ENCODE measurements at places on chromosomes 3 and 15.

- no peak for DNase-seq
These were observed 28.4 kb downstream of the SRPRB start for GRCh38 chr3:133833880-133834620.

DNA sequence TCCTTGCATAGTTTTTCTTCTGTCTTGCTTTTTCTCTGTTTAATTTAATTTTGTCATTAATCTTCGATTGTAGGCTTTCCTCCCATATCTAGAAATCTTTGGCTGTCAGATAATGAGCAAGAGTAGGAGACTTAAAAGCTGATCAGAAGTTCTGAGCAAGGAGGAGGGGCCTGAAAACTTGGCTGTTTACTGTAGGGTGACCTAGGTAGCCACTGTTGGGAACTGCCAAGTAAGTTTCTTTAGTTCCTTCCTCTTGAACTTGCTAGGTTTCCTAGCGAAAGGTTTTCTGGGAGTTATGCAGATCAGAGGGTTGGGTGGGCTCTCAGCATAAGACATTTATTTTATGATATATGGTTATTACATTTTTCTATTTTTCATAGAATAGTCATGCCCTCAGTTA lies 14.5 kb downstream of the ALPK3 start:
- DNase-seq: no peak

GRCh38 chr3:183904833-183905780 lies 20.4 kb upstream of the PARL start:
- DNase-seq: no peak

DNA sequence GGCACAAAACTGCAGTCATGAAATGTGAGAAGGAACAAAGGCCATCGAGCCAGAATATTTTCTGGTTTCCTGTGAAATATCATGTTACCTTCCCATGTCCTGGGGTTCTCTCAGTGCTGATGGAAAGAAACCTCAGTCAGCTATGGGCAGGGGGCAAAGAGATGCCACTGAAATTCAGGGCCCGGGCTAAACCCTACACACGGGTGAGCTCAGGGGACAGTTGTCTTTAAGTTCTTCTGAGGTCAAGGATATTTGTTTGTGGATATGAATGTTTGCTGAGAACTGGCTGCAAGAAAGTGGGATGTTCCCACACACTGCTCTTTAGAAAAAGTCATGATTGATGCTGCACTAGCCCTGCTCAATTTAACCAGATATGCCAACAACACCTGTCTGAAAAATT lies 187.2 kb downstream of the MEX3B start:
- DNase-seq: no peak

DNA sequence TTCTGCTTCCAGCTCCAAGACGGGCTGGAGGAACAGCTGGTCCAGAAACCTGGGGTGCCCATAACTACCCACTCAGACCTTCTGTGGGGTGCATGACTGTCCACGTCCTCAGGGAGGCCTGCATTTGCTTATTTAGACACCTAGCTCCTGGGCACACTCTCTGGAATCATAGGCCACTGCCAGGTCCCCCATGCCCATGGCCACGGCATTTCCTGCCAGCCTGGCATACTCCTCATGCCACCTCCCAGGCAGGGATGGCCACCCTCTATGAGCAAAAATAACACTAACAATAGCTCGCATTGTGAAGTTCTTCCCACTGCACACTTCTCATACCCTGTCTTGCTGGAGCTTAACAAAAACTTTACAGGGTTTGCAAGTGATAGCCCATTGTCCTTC lies 166.9 kb upstream of the TPM1 start:
- no peak for DNase-seq

GRCh38 chr3:120450600-120451271 lies at the start of gene FSTL1:
Gene FSTL1, minus strand, starts transcription at chr3:120450992. Its CDS starts 246 bp downstream, at chr3:120450746.
- DNase-seq: no peak

DNA sequence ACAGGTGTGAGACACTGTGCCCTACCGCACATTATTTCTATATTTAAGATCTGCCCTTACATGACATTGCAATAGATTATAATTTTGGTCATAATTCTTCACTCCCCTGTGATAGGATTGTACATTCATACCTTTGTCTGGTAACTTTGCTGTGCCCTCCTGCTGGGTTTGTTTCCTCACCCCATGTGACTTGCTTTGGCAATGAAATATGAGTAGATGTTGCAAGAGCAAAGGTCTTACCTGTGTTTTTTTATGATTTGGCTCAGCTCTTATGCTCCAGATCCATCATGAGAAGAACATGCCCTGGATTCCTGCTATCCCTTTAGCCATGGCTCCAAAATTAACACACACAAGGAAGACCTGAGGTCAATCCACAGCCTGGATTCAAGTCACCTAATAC lies 137.7 kb upstream of the EOMES start:
- DNase-seq: no peak

GRCh38 chr3:122988508-122988907 lies 39.1 kb downstream of the SEMA5B start:
- DNase-seq: no peak

GRCh38 chr3:74409066-74409465 lies 205.4 kb downstream of the CNTN3 start:
- DNase-seq: no peak

- DNase-seq: no peak
These were observed 16.5 kb downstream of the CCRL2 start for GRCh38 chr3:46423588-46423987.

GRCh38 chr3:143830063-143830462 lies 18.2 kb downstream of the SLC9A9 start:
- DNase-seq: no peak

DNA sequence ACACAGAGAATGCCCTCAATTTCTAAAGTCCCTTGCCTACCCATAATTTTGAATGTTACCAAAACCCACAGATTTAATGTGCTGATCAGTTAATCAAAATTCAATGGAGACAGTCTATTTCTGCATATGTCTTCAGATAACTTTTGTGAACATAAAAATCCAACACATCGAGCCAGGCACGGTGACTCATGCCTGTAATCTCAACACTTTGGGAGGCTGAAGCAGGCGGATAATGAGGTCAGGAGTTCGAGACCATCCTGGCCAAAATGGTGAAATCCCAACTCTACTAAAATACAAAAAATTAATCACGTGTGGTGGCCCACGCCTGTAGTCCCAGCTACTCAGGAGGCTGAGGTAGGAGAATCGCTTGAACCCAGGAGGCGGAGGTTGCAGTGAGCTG lies 49.3 kb downstream of the PEAK1 start:
- DNase-seq: no peak

- DNase-seq: peak; percentile 9
These were observed 670 bp upstream of the ATP13A3 start for GRCh38 chr3:194487289-194488054.

GRCh38 chr15:60626669-60627068 lies 147.7 kb upstream of the ICE2 start:
- no peak for DNase-seq

DNA sequence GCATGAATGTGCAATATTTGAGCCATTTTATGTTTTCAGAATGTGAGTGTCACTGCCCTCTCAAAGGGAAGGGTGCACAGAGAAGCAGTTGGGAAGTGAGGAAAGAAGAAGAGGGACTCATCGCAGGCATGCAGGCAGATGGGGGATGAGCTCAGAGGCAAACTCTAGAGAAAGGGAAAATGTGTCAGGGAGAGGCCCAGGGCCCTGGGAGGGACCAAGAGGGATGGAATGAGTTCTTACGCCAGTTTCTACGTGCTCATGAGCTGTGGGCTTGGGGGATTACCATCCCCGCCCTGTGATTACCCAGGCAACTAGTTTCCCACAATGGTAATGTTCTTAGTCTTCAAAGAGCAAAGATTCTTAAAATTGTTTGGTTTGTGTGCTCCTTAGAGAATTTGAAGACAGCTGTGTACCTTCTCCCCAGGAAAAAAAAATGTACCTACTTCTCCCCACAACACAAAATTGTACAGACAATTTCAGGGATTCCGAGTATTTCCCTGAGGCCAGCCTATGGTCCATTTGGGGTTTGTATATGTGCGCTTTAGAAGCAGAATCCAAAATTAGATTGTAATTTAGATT lies 17.8 kb downstream of the GCSAM start:
- DNase-seq: no peak

GRCh38 chr3:151600783-151601182 lies 132.9 kb upstream of the AADACL2 start:
- DNase-seq: no peak

- DNase-seq: no peak
These were observed 1080.8 kb downstream of the TUSC7 start for GRCh38 chr3:117790235-117790987.

GRCh38 chr3:120033596-120033995 lies 60.7 kb downstream of the GSK3B start:
- no peak for DNase-seq

DNA sequence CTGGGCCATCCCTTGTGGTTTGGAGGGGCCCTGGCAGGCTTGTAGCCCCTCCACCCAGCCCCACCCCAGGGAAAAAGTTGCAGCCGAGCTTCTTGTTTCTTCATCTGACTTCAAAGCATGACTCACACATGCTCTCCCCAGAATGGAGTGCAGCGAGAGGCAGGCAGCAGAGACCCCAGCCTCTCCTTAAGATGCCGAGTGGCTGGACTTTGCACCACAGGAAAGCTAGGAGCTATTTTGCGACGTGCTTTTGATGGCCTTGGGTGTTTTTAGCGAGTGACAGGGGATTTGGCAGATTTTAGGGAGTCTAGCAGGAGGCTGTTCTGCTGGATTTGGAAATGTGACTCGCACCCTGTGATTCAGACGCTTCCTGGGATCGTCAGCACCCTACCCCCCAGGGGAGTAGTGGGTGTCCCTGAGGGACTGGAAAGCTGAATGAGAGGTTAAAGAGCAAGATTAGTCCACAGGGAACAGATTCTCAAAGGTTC lies 14.2 kb downstream of the BAHD1 start:
- no peak for DNase-seq

DNA sequence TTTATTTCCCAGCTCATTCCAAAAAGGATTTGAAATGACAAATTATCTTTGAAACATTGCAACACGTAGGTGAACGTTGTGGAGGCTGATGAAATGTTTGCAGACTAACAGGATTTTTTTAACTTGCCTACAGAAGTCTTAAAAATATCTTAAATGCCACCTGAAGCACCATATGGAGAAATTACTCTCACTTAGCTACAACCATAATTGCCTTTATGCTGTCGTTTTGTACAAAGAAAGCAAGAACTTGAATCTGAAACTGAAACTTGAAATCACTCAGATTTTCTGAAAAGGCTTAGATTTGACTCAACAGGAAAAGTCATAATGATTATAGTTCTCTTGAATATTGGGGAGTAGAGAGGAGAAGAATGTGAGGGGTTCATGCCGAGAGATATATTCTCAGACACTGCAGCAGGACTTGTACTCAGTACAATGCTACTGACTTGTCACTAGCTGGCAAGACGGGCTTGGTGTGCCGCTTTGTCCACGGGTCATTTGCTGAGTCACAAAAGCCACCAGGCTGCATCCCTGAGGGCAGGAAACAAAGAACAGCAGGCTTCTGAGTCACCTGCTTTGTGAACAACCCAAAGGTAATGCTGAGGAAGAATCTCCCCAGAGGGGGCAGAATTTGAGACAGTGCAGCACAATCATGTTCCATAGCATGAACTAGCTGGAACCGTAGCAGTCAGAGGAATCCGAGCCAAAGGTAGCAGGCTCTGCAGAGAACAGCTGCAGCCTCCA lies 7.1 kb upstream of the FMN1 start:
- DNase-seq: no peak

- no peak for DNase-seq
These were observed 190.4 kb downstream of the FOXP1 start for GRCh38 chr3:71393093-71393492.

GRCh38 chr3:21877214-21877754 lies 126.3 kb upstream of the ZNF385D start:
- no peak for DNase-seq

DNA sequence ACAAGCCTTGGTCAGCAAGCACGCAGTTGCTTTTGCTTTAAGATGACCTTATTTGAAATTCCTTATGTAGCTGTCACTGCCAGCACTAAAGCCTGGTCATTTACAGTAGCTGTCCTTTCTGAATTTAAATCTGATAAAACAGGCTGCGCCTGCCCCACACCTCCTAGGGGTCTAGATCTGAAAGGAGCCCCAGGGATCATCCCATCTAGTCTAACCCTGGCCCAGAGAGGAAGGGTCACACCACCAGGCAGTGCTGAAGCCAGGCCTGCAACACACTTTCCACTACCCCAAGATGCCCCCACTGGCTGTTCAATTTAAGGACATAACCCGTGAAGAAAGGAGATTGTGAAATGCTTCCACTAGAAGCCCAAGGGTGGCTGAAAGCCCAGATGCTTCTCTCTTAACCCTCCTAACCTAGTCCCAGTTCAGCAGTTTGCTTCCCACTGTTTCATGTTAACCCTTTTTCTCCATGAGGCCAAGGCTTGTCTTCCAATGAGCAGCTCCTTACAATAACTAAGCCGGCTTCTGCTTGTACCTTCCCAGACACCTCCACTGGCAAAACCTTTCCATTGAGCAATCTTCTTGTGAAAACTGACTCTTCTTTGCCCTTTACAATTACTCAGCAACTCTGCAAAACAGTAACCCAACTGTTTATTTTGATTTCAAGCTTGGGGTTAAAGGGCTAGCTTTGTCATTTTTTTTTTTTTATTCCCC lies 198.9 kb upstream of the LPP start:
- DNase-seq: no peak

- DNase-seq: no peak
These were observed 15.3 kb upstream of the PTPN23 start for GRCh38 chr3:47365213-47366153.

- peak; percentile 61 for DNase-seq
These were observed 32.1 kb downstream of the PTH1R start for GRCh38 chr3:46909535-46910161.

DNA sequence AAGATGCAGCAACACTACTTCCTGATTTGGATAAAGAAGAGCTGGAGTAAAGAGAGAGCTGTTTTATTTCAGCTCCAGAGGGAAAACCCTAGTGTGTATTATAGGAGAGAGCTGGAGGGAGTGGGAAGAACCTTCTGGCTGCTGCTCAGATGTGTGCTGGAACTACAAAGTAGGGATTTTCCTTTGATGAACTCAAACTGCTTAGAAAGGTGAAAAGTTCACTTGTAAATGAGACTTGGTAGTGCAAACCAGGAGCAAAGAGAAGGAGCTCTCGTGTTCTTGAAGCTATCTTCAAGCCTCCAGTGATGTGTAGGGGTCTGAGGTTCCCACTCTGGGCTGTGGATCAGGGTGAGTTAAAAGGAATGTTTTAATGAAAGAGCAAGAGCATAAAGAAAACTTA lies 110.4 kb downstream of the EDEM1 start:
- DNase-seq: no peak

- DNase-seq: no peak
These were observed 563.5 kb upstream of the CCDC54 start for GRCh38 chr3:106813742-106814141.

- DNase-seq: no peak
These were observed 33.4 kb upstream of the ZNF609 start for GRCh38 chr15:64426845-64427465.

DNA sequence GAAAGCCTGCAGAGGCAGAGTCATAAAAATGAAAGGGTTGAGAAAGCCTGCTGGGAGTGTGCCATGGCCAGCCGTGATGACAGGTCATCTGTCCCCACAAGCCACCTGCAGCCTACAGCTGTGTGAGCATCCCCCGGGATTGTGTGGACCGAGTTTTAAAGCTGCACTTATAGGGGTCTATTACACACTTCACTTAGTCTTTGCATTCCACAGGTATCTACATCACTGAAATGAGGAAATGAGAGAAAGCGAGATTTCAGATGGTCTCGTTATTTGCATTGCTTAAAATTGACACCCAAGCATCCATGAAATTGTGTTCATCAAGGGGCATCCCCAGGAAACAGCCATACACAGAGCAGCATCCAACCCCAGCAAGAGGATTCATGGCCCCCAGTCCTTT lies 137.6 kb upstream of the TRIM42 start:
- DNase-seq: no peak
